ENCODE measurements at places on chromosomes 2 and 18.

- DNase-seq: no peak
Measured at GRCh38 chr2:47094511-47095142, 60.5 kb downstream of the STPG4 start.

GRCh38 chr2:46970334-46971288 is 55.0 kb upstream of the MCFD2 start:
- peak; percentile 88 for DNase-seq

DNA sequence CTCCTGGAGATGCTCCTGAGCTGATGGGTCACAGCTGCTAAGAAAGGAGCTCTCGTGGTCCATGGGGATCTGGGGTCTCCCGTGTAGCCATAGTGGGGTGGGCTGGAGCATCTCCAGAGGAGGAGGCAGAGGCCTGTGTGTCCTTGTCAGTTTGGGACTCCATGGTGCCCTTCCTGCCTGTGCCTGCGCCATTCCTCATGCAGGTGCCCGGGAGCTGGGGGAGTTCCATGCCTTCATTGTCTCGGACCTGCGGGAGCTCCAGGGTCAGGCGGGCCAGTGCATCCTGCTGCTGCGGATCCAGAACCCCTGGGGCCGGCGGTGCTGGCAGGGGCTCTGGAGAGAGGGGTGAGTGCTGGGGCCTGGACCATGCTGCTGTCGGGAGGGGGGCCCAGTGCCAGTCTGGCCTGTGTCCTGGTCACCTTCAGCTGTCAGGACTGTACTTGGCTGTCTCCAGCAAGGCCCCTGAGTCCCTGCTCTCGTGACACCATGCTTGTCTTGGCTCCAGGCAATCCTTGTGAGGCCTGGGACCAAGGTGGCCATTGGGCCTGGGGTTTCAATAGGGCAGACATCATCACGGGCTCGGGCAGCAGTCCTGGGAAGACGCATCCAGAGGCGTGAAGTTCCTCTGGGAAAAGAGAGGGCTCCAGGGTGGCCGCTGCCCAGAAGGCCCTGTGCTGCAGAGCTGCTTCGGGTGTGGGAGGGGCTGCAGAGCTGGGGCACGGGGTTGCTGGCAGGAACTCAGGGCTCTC is 7.3 kb downstream of the CAPN10 start:
- DNase-seq: peak; percentile 42

- no peak for DNase-seq
Measured at GRCh38 chr18:63844254-63844653, 43.3 kb upstream of the SERPINB2 start.

DNA sequence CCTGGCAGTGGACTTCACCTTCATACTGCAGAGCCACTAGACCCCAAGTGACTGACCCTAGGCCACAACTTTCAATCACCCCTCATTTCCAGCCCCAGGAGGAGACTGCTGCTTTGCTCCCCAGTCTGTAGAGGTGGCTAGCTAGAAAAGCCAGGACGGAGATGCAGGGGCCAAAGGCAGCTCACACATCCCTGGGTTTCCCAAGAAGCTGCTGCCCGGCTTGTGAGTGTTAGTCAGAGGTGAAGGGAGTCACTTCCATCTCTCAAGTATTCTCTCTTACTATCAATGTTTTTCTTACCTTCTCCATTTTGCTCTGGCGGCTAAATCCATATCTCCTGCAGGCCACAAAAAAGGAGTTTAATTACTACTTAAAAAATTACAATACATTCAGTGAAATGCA is 36.2 kb downstream of the CCDC93 start:
- no peak for DNase-seq

DNA sequence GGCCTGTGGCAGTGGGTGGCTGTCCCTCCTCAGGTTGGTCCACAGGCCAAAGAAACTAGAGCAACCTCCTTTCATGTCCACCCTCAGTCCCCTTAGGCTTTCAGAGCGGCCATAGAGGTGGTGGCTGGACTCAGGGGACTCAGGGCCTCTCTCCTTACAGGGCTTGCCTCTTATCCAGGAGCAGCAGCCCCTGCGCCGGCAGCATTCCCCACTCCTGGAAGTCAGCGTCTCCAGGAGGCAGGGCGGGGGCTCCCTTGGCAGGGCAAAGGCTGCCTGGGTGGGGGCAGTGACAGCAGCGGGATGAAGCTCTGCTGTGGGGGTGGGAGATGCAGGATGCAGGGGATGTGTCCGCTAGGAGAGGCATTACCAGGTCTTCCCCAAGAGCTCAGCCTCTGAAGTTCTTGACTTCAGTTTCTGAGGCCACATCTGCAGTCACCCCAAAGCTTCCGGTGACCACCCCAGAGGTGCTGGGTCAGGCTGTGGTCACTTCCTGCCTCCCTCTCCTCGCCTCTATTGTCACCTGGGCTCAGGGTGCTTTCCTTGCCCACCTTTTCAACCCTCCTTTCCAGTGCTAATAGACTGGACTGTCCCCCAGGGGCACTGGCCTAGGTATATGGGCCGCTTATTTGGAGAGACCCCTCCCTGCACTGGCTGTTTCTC is 8.6 kb upstream of the GPR55 start:
- DNase-seq: no peak

- DNase-seq: no peak
Measured at GRCh38 chr2:26613241-26614215, 27.6 kb downstream of the CIB4 start.

GRCh38 chr2:230932556-230933511 is 7.8 kb upstream of the GPR55 start:
- DNase-seq: no peak

- DNase-seq: no peak
Measured at GRCh38 chr2:9703701-9704221, 73.0 kb upstream of the YWHAQ start.

DNA sequence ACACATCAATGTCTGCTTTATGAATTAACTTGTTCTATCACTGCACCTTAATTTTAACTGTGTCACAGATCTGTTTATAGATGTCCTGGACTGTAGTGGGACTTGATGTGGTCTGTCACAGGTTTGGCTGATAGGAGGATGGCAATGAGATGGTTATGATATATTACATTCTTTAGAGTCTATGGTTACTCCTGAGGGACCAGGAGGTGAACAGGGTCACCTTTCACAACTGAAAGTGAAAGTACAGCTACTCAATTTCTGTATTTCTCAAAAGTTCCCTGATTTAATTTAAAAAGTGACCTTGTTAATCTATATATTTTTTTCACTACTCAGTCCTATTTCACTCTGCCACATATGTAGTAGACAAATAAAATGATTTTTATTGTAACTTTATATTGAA is 1284.1 kb upstream of the GYPC start:
- no peak for DNase-seq

- peak; percentile 84 for DNase-seq
Measured at GRCh38 chr2:231611273-231612108, 18.8 kb downstream of the TEX44 start.

DNA sequence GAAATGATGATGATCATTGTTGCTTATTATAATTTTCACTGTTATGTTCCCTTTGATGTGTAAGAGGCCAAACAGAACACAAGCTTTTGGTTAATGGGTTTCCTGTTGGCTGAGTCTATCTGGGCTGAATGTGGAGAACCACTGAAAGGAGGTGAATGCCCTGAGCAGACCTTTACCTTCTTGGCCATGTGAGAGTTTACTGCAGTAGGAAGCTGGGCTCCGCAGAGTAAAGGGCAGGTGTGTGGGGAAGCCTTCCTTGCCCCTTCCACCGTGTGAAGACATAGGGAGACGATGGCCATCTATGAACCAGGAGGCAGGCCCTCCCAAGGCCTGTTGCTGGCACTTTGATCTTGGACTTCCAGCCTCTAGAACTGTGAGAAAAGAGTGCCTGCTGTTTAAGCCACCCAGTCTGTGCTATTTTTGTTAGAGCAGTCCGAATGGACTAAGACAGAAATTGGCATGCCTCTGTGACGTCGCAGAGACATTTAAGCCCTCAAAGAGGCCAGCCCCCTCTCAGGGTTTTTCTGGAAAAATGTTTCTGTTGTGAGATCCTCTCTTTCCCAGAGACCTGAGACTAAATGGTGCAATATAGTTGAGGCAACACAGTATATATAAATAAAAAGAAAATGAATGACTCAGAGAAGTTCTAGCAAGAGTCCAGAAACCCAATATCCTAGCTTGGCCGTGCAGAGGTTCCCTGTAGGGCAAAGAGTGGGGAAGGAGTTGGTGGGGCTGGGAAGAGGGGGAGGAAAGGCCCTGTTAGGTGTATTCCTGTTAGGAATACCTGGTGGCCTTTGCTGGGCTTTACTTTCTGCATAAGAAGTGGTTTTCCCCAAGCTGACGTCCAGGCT is 121.9 kb upstream of the LGALSL start:
- DNase-seq: no peak

- no peak for DNase-seq
Measured at GRCh38 chr18:56563568-56563967, 74.8 kb downstream of the TXNL1 start.

DNA sequence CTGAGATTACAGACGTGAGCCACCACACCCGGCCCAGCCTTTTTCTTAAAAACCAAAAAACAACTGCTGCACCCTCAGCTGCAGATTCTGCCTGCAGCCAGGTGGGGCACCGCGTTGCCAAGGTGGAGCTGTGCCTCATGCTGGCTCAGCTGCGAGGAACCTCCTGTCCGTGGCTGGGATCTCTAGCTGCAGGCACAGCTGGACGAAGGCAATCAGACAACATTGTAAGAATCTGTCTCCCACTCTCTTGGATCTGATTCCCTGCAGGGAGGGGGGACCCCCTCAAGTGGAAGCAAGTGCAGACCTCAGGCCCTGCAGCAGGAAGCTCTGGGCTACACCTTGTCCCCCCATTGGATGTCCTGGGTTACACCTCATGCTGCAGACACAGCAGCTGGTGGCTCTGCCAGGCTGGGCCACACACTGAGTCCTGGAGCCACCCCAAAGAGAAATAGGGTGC is 24.1 kb downstream of the CIDEA start:
- DNase-seq: no peak

- no peak for DNase-seq
Measured at GRCh38 chr2:128342550-128342949, 23.9 kb upstream of the HS6ST1 start.

DNA sequence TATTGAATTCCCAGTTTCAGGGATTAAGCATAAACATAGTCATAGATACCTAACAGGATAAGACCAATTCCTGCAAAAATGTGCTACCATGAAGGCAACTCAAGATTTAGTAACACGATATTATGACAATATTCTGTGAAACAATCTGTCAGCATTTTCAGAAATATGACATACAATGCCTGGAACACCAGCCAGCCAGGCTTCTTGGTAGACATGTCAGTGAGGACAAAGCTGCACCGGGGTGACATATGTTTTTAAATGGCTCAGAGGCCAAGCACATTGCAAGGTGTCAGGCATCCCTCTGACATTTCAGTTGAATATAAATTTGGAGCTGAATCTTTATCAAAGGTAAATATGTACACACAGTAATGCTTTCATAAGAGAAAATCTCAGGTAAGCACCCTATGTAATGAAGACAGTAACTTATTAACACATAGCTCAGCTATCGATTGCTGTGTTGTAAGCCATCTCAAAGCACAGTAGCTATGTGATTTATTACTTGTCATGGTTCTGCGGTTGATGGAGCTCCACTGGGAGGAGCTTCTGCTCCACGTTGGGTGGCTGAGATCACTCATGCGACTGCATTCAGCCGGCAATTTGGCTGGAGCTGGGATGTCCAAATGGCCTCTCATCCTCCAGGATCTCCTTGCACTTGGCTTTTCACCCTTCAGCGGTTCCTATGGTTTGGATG is 31.9 kb upstream of the EML6 start:
- no peak for DNase-seq

Data from RWPE2 (cell line).